A549 (cell line): ENCODE measurements at places on chromosomes 5 and 9.

DNA sequence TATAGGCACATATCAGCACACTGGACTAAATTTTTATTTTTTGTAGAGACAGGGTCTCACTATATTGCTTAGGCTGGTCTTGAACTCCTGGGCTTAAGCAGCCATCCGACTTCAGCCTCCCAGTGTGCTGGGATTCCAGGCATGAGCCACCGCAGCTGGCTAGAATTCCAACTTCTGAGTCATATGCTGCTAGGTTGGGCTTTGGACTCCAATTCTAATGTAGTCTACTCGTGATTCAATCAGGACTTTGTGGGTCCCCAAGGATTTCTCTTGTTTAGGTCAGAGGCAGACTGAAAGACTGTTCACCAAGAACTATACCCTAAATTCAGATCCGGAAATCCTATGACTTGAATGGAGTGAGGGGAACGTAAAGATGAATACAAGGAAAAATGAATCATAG is 68.2 kb upstream of the CHD1 start:
- DNase-seq = peak; percentile 6

DNA sequence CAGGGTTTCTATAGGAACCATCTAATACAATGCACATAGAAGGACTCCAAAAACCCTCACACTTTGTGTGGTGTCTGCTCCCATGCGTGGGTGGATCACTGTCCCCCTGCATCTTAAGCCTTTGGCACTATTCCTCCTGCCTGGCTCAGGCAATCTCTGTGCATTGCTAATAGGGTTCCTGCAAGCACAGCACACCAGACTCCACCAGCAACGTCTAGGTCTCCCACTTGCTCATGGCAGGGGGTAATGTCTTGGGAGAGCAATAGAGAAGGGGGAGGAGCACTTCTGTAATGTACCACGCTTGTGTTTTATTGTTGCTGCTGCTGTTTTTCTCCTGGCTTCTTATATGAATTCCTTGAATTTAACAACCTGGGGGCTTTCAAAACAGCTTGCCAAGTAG is 182.6 kb upstream of the GLRA1 start:
- no peak for DNase-seq

GRCh38 chr5:75335952-75336614 is 937 bp upstream of the HMGCR start:
- DNase-seq = peak; percentile 90

DNA sequence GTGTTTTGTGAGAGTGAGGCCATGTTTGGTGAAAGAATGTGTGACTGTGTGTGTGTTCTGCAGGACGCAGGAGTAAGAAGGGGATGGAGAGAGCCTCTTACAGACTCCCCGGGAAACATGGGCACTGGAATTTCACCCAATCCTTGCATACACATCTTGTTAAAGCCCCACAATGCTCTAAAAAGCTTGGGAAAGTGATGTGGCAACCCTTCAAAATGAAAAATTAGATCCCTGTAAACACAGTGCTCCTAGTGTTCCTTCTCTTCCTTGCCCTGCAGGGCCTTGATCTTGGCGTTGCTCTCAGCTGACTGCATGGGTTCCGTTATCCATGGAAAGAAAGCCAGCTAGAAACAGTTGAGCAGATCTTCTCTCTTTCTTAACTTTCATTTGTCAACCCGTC is 701.7 kb downstream of the SEMA5A start:
- no peak for DNase-seq

- no peak for DNase-seq
These were observed 85.3 kb downstream of the GNAQ start for GRCh38 chr9:77946296-77946695.

GRCh38 chr9:103025796-103026195 is 30.7 kb downstream of the CYLC2 start:
- no peak for DNase-seq

DNA sequence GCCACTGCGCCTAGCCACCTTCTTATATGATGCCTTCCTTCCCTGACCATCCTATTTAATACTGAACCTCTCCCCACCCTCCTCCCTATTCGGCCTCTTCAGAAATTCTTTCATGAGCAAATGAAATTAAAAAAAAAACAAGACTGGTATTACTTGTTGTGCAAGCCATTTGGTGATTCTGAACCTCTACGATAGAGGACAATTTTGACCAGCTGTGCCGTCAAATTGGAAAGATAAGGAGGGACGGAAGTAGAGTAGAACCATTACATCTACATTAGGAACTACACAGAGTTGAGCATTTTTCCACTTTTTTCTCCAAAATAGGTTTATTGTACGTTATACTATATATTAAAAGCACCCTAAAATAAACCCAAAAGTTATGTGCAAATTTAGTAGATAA is 2.9 kb downstream of the DHX29 start:
- DNase-seq = no peak

DNA sequence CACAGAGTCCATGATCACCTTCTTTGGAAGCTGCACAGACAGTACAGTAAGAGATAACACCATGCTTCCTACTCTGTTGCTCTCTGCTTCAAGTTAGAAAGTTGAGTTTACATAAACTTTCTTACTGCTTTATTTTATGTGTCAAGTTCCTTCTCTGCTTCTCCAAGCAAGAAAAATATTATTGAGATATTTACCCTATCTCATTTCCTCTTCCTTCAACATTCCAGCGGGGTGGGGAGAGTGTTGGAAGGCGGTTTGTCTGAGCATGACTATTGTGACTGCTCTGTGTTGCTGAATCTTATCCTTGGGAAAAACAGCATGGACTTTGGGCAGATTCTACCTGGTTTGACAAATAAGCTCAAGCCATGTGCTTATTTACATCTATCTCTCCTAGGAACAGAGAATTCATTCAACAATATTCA is 66.9 kb upstream of the EPB41L4A start:
- DNase-seq = no peak

GRCh38 chr9:112642126-112642525 is 75.8 kb downstream of the INIP start:
- no peak for DNase-seq

DNA sequence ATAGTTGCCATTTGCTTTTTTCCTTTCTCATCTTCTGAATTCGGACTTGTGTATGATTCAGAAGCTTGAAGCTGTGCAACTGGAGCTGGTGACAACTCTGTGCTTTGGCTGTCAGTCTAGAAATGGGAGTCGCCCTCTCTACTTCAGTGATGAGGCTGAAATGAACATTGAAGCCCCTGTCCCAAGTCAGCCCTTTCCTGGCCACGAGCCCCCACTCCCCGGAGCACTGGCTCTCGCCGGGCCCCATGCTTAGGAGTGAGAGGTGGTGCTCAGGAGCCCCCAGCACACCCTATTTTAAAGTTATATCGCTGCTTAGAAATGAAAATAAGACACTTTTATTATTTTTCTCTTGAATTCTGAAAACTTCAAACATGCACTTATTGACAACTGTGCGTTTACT is 66.0 kb downstream of the PSMB7 start:
- no peak for DNase-seq

DNA sequence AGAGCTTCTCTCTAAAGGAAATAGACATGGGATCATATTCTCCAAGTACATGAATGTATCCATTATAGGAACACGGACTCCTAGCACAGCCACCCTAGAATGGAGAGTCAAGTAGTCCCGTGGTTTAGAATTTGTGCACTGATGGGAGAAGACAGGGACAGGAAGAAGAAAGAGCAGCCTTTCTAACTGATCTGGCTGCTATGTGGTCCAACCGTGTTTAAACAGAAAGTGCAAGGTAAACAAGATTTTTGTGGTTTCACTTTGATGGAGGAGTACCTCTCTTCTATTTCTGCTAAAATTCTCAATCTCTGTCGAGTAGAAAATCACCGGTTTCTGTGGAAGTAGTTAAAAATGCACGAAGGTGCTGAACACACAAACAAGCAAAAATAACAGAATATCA is 171.3 kb downstream of the ST8SIA4 start:
- no peak for DNase-seq

- no peak for DNase-seq
These were observed 24.4 kb downstream of the EGR1 start for GRCh38 chr5:138489683-138490061.

- peak; percentile 47 for DNase-seq
These were observed 28.1 kb downstream of the NTRK2 start for GRCh38 chr9:84697509-84698114.

DNA sequence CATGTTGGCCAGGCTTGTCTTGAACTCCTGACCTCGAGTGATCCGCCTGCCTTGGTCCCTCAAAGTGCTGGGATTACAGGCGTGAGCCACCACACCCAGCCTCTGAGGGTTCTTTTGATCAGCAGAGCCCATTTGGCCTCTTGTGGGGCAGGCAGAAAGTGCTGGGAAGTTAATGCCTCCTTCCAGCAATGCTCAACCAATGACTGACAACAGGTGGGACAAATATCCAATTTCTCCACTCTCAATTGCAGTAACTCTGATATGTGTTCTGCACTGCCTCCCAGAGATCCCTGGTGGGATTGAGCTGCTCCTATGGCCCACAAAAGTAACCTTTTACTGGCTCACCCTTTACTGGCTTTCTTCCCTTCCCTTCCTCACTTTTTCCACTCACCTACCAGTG is 79.9 kb upstream of the APC start:
- DNase-seq = no peak

DNA sequence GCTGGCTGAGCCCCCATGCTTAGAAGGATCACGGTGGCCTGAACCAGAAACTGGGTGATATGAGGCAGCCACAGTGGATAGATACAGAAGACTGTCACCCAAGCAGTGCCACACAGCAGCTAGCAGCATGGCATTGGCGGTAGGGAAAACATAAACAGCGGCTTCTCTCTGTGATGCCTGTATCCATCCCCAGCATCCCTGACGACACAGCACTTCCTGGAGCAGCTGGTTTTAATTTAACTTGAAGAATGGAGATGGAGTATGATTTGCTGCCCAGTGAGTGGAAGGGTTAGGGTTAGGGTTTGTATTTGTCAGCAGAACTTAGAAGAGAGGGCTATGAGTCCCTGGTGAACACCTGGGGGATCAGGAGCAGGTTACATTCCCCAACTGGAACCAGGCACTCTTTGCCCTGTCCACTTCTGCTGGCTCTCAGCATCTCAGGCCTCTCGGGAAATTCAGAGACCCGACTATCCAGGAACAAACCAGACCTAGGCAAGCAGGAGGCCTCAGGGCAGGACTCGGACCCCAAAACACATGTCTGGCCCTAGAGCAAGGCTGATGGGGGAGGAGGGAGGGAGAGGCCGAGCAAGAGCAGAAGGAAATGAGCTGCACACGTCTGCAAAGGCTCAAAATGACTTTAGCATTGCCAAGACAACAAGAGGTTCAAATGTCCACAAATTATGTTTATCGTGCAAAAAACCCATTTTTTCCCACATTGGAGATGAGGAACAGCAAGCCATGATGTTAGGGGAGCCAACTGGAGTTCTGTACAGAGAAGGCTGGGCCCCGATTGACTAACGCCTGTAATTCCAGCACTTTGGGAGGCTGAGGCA is 6.5 kb upstream of the GGTA1 start:
- no peak for DNase-seq

DNA sequence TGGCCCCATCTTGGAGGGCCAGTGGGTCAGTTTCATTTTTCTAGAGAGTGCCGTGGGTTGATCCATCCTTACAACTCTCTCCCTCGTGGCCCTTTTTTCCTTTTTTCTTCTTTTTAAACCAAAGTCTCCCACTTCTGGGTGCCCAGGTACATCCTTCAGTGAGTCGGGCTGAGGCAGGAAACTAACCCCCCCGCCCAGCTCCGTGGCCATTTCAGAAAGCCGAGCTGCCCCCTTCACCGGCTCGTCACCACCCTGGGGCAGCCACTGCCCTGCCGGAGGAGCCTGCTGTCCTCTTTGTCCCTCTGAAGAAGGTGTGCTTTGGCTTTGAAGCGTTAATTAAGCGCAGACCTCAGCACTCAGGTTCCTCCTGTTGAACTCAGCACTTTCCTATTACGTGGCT is 5.2 kb downstream of the CFAP77 start:
- no peak for DNase-seq

GRCh38 chr5:180806351-180807011 is 3.9 kb upstream of the MGAT1 start:
- DNase-seq = no peak

GRCh38 chr5:99010294-99010693 is 81.5 kb upstream of the CHD1 start:
- no peak for DNase-seq

DNA sequence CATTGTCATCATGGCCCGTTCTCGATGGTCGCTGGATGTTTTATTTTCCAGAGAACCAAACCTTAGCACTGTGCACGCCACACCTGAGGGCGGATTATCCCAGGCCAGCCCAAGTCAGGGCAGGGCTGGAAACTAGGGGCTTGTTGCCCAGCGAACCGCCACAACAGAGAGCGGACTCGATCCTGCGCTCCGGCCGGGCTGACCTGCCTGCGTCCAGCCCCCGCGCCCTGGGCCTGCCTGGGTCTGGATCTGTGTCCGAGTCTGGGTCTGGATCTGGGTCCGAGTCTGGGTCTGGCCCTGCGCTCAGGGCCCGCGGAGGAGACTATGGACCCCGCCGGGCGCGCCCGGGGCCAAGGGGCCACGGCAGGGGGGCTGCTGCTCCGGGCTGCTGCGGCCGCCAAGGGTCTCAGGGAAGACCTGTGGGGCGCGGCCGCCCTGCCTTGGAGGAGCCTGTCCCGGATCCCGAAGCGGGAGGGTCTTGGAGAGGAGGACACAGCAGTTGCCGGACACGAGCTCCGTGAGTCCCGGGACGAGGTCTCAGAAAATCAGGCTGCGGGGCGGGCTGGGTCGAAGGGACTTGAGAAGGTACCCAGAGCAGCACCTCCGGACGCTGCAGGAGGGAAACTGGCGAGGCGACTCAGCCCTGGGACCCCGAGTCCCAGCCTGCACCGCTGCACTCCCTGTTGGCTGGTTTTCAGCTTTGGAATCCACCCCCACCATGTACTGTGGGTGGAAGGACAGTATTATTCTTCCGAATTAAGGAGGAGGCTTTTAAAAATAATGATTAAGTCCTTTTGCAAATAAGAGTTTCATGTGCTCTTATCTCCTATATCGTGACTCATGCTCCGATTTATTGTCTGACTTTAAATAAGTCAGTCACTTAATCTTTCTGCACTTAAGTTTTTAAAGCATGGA is at the start of gene ANKDD1B:
ANKDD1B (plus strand) TSS at position 143 of the 915 bp plus-strand sequence; CDS start at position 325, 182 bp downstream.
- DNase-seq = peak; percentile 60

DNA sequence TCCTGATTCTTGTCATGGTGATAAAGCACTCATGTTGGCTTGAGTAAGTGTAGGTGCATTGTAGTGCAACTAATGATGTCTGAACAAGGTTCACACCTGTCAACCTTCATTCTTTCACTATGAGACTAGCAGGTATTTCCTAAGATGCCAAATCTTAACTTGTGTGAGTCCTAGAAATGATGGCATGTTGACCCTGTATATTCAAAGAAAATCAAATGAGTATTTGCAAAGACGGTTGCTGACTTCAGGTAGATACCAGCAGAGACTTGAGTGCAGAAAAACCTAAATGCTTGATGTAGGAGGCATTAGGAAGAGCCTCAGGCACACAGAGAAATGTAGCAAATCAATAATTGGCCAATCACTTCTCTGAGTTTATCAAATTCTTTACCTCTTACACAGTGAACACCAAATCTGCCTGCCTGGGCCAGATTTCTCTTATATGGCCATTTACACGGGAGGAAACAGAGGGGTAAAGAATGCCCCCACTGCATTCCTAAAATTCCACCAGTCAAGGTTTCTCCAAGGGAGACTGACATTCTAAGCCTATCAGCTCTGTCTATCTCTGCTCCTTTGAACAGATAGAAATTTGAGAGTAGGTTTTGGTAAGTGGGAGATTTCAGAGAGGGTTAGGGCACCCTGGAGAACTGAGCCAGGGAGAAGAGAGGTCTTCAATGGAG is 488.6 kb upstream of the WWC1 start:
- DNase-seq = no peak

GRCh38 chr9:87711857-87712800 is 13.8 kb upstream of the CTSL start:
- peak; percentile 81 for DNase-seq

- no peak for DNase-seq
These were observed 343.2 kb downstream of the DMAC1 start for GRCh38 chr9:7456377-7456776.

GRCh38 chr5:22693121-22693520 is 160.0 kb downstream of the CDH12 start:
- DNase-seq = no peak
